ENCODE measurements at places on chromosomes 5 and 9.

GRCh38 chr5:151660616-151661495 lies 25.9 kb downstream of the SPARC start:
- no peak for DNase-seq

GRCh38 chr9:130940693-130941576 lies 1.9 kb upstream of the FIBCD1 start:
- DNase-seq, result peak; percentile 72

- no peak for DNase-seq
These were observed 48.5 kb upstream of the ANKRD55 start for GRCh38 chr5:56281489-56282165.

DNA sequence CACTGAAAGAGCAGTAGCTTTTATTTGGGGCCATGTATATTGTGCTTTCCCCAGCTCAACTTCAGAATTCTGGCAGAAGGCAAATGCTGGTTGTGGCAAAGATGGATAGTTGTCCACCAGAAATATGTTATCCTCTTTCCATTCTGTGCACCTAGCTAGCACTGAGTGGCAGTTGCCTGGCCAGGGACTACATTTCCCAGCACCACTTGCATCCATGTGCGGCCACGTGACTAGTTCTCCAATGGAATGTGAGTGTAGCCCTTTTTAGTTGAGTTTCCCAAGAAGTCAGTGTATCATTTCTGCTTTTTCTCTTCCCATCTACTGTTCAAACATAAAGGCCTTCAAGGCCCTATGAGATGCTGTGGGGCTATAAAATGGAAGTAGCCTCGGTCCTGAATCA lies 354.0 kb upstream of the CLINT1 start:
- DNase-seq, result no peak

DNA sequence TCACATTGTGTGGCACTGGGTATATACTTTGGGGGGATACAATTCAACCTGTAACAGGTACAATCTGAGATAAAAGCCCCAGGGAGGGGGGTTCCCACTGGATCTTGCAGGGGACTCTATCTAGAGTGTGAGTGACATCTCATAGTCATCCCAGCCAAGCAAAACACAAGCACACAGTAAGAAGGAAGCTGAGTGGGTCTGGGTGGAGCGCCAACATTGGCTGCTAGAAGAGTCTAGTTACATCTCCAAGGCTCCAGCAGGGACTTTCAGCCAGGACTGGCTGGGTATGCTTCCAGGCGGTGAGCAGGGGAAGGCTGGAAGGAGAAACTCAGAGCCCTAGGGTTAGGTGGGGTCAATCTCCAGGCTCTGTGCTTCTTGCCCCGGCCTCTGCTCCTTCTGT lies 53.0 kb downstream of the IL31RA start:
- DNase-seq, result no peak

DNA sequence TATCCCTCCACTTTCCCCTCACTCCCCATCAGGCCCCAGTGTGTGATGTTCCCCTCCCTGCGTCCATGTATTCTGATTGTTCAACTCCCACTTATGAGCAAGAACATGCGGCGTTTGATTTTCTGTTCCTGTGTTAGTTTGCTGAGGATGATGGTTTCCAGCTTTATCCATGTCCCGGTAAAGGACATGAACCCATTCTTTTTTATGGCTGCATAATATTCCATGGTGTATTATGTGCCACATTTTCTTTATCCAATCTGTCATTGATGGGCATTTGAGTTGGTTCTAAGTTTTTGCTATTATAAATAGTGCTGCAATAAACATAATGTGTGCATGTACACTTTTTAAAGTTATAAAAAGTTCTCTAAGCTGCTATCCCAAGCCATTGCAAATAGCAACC lies 75.6 kb downstream of the ERBIN start:
- DNase-seq, result no peak

- no peak for DNase-seq
These were observed 1541.1 kb upstream of the WWC1 start for GRCh38 chr5:166750376-166750775.

DNA sequence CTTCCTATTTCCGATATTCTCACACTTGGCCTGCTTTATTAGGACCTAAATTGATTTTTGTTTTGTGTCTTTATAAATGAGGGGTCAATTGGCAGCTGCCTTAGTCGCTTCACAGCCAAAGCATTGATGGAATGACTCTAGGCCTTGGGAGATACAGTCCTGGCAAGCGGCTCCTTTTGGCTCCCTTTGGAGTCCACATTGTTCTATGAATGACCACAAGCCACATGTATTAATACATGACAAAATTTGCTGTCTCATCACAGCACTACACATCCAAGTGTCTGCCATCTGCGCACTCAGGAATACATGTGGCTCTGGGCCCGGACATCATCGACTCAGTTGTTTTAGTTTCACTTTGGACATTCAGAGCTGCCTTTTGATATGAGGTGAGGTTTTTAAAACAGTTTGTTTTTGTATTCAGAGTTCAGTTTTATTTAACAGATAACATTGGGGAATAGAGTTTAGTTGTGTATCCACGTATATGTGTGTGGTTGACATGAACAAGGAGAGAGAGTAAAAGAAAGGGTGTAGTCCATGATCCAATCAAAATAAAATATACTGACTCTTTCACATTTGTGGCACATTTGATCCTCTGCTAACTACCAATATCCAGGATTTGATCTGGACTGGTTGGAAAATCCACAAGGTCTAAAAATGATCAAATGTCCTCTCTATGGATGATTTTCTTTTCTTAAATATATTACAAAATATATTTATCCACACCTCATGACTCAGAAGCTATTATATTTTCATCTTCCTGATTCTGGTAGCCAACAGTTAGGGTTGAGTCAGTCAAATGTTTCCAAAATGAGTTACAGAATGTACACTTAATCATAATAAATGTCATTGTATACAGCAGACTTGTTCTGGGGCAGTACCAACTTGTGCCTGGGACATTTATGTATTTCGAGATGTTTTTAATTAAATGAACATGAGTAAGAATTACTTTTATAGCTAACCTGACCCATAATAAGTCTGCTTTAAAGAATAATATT lies 114.0 kb upstream of the MTAP start:
- no peak for DNase-seq

- DNase-seq, result no peak
These were observed 84.0 kb upstream of the ARAP3 start for GRCh38 chr5:141765896-141766551.

DNA sequence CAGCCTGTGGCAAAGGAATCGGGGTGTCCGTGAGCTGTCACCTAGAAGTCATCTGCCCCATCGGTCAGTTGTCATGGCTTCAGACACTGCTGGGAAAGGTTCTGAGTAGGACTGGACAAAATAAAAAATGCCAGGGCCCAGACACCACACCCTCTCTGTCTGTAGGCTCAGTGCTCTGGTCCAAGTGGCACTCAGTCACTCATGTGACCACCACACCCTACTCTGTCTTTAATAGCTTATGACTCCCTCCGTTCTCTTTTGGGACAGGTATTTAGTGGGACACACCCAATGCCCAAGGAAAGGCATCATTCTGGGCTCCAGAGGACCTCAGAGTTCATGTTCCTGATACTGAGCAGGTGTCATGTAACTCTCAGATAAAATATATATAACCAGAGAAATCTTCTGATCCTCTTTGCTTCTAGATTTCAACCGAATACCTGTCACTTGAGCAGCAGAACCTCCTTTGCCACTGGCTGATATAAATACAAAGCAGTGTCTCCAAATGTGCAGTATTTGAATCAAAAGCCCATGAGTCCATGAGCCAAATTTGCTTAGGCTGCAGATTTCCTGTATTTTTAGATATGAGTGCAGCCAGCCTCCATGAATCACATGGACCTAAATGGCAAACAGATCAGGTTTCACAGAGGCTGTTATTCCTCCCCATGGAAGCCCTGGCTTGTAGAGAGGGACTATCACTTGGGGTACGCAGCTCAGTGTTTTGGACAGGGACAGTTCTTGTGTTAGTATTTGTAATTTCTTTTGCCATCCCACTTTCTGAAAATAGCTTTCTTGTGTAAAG lies 272.0 kb downstream of the ARHGAP26 start:
- no peak for DNase-seq

DNA sequence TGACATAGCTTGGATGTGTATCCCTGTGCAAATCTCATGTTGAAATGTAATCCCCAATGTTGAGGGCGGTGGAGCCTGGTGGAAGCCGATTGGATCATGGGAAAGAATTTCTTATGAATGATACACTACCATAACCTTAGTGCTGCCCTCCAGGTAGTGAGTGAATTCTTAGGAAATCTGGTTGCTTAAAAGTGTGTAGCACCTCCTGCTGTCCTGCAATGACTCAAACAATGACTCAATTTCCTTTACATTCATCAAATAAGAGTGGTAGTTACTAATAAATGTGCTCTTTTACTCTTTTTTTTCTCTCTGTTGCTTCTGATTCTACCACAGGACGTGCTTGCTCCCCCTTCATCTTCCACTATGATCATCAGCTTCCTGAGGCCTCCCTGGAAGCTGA lies 1696.0 kb upstream of the CDH9 start:
- DNase-seq, result no peak

DNA sequence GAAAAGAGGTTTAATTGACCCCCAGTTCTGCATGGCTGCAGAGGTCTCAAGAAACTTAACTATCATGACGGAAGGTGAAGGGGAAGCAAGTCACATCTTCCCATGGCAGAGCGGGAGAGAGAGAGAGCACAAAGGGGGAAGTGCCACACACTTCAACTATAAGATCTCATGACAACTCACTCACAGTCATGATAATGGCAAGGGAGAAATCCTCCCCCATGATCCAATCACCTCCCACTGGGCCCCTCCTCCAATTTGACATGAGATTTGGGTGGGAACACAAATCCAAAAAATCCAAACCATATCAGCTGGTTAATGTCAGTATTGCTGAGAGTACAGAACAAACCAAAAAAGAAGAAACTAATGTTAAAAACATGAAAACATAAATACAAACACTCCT lies 120.2 kb downstream of the STARD4 start:
- no peak for DNase-seq

DNA sequence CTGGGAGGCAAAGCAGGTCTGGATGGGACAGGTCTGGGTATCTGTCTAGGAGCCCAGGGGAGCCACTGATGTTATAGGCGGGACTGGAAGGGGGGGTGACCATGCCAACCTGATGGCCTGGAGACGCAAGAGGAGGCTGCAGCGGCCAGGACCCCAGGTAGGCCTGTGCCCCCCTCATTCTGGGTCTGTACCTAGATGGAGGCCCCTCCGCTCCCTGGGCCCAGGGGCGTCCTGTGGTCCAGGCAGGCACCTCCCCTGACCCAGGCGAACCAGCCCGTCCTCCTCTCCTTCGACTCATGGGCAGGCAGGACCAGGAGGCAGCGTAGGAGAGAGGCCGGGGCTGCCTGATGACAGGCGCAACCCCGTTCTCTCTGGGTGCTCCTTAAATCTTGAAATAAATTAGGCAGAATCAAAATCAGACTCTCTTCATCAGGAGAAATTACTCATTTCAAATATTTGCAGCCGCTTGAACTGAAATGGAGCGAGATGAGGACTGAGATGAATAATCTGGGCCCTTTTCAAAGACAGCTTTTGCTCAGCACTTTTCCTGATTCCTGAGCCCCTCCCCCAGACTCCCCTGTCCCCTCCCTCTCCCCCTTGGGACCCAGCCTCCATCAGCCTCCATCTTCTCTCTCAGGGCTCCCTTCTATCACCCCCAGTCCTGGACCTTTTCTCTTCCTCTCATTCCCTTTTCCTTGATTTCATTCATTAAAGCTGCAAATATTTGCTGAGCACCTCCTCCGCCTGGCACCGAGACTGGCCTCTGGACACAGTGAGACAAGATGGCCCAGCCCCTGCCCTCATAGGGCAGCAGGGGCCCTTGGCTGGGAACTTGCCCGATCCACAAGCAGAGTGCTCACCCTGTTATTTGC lies 46.8 kb upstream of the IER5L start:
- DNase-seq, result no peak

DNA sequence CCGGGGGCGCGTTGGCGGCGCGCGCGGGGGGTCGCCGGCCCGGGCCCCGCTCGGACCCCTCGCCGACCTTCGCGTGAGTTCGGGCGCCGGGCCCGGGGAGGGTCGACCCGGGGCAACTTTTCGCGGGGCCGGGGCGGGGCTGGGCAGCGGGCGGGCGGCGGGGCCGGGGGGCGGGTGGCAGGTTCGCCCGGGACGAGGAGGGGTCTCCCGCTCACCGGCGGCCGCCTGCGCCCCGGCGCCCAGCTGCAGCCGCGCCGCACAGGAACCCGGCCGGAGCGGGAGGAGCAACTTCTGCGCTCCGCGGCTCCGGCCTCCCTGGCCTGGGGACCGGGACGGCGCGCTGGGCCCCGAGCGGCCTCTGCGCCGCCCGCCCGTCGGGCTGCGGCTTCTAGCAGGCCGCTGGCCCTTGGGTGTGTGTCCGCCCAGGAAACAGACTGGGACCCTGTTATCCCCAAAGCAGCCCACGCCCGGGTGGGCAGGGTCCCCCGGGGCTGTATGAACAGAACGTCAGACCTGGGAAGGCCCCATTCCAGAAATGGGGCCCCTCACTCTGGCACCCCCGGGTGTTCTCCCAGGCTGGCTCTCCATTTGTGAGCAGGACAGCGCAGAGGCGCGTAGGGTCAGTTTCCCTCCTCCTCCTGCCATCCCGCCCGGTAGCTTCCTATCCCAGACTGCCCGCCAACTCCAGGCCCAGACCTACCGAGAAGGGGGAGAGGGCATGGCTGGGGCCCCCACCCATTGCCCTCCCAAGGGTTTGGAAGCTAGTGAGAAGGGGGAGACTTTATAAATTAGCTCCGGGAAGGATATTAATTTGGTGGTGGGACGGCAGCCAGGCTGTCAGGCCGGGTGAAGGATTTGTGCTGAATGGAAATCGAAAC lies 708 bp downstream of the RXRA start:
- DNase-seq, result peak; percentile 39

GRCh38 chr9:83511051-83511450 lies 27.1 kb downstream of the FRMD3 start:
- DNase-seq, result no peak

GRCh38 chr9:117974108-117974507 lies 269.9 kb downstream of the TLR4 start:
- no peak for DNase-seq

Data from endothelial cell (in vitro differentiated cells).